ENCODE measurements at places on chromosomes 1 and 21. TPM values are rescaled to one million over a fixed set of nuclear protein-coding genes. Genes with fewer than 3 reads are reported as not detected.

SLC6A17 gene
- polyA plus RNA-seq = 0.19 TPM

HSD3B2 gene
- polyA plus RNA-seq = not detected

CTTNBP2NL gene
- polyA plus RNA-seq = 14.0 TPM

FAM3B gene
- 65.5 TPM for polyA plus RNA-seq

PRKAA2 gene
- 0.98 TPM for polyA plus RNA-seq

FMO4 gene
- polyA plus RNA-seq = 2.3 TPM

ANGPTL3 gene
- not detected for polyA plus RNA-seq

SLC5A9 gene
- 0.07 TPM for polyA plus RNA-seq

CD2 gene
- polyA plus RNA-seq = 4.8 TPM

GON4L gene
- polyA plus RNA-seq = 19.8 TPM

EDN2 gene
- polyA plus RNA-seq = 6.9 TPM

NBPF12 gene
- 3.0 TPM for polyA plus RNA-seq

DYNLT4 gene
- polyA plus RNA-seq = 0.14 TPM

KRTAP19-1 gene
- not detected for polyA plus RNA-seq

BGLAP gene
- 0.81 TPM for polyA plus RNA-seq

LCE2A gene
- polyA plus RNA-seq = not detected

PEX10 gene
- polyA plus RNA-seq = 21.1 TPM

BPNT1 gene
- 8.7 TPM for polyA plus RNA-seq

PADI1 gene
- 162 TPM for polyA plus RNA-seq

DENND2C gene
- 21.4 TPM for polyA plus RNA-seq

NLRP3 gene
- polyA plus RNA-seq = 0.20 TPM
